ENCODE measurements at places on chromosomes 6 and 20. TPM values are rescaled to one million over a fixed set of nuclear protein-coding genes. Genes with fewer than 3 reads are reported as not detected.

The CASS4 gene
- total RNA-seq = 2.1 TPM

The CTCFL gene
- 0.49 TPM for total RNA-seq

The RAET1E gene
- total RNA-seq = not detected

The MAP3K4 gene
- total RNA-seq = 9.4 TPM

The KCNK16 gene
- total RNA-seq = not detected

The SLC32A1 gene
- total RNA-seq = not detected

The CST4 gene
- not detected for total RNA-seq

The GNAS-AS1 gene
- 0.27 TPM for total RNA-seq

The TDRD6 gene
- total RNA-seq = 0.74 TPM

The MOCS1 gene
- total RNA-seq = 27.6 TPM

The RREB1 gene
- total RNA-seq = 35.5 TPM

The IL17F gene
- not detected for total RNA-seq

The GRM1 gene
- not detected for total RNA-seq

The GRIK2 gene
- total RNA-seq = 0.04 TPM

The SLA2 gene
- 0.20 TPM for total RNA-seq

The ENPP4 gene
- total RNA-seq = 6.4 TPM

The ECT2L gene
- not detected for total RNA-seq

The ZC2HC1B gene
- not detected for total RNA-seq
